ENCODE measurements at places on chromosomes 12 and 14.

DNA sequence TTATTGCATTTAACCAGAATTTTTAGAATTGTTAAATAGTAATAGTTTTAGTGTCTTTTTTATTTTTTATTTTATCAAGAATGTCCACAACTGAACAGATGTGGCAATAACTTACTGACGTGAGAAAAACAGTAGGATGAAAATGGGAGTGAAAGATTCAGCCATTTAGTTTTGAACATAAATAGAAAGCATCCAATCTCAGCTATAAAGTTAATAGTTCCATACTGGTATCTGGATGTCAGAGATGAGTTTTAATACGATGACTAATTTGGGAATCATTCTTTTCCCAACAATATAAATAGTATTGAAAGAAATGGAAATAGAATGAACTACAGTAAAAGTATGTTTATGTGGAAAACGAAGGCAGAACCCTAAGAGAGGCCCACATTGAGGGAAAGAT lies 159.4 kb downstream of the EPS8 start:
- no peak for DNase-seq

DNA sequence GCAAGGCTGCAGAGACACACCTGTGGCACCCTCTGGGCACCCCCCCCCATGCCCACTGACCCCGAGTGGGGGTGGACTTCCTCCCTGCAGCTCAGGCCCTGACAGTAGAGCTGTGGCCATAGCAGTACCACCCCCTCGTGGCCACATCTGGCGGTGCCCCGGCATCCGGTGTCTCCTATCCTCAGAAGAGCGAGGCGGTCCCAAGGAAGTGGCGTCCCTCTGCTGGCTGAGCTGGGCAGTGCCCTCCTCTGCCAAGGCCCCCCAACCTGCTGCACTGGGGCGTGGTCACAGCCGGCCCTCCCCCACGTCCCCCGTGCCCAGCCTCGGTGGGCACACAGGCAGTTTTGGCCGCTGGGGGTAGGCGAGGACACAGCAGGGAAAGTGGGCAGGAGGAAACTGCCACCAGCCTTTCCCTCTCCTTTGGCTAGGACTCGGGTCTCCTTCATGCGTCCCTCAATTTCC lies 6.0 kb upstream of the SLC6A12 start:
- DNase-seq = peak; percentile 5

GRCh38 chr12:50647031-50647430 lies 116.9 kb upstream of the ATF1 start:
- no peak for DNase-seq

DNA sequence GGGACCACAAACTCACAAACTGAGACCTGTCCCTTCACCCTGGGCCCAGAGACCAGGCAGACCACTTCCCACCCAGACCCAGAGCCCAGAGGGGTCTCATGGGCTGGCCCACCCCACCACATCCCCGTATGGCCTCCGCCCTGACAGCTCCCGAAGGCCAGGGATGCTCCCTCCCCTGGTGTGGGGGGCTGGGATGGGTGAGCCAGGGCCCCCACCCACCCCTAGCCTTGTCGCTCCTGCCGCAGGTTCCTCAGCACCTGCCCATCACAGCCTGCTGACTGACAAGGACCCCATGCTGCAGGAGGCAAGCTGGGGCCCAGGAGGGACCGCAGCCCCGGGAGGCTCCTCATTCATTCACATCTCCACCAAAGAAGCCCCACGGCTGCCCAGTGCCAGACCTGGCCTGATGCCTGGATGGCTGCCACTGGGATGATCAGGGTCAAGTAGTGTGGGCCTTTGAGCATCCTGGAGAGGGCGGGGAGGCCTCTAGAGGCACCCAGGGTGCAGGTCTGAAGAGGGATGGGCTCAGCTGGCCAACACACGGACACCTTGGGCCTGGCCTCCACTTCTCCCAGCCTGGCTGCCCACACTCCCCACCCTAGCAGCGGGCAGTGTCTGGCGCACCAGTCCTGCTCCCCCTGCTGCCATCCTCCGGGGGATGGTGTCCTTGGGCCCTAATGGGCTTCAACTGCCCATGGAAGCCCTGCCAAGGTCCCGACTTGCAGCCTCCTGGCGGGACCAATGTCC lies 24.7 kb upstream of the GPR132 start:
- no peak for DNase-seq

DNA sequence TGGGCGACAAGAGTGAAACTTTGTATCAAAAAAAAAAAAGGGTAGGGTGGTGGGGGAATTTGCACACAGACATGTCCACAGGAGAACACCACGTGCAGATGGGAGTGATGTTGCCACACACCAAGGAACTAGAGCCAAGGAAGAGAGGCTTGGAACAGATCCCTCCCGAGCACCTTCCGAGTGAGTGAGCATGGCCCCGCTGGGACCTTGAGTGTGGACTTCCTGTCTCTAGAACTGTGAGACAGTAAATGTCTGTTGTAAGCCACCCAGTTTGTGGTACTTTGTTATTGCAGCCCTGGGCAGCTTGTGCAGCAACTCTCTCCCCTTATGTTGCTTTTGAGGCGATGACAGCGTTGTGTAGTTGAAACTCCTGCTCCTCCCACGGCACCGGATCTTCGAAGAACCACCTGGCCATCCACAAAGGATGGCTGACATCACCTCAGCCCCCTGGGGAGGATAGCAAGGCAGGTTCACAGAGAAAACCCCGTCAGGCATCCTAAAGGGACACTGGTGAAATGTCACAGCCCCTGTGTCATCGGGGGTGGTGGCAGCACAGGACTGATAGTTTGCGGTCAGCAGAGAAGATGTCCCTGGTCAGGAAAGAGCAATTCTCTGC lies 54.7 kb upstream of the PLEKHG3 start:
- DNase-seq = no peak

DNA sequence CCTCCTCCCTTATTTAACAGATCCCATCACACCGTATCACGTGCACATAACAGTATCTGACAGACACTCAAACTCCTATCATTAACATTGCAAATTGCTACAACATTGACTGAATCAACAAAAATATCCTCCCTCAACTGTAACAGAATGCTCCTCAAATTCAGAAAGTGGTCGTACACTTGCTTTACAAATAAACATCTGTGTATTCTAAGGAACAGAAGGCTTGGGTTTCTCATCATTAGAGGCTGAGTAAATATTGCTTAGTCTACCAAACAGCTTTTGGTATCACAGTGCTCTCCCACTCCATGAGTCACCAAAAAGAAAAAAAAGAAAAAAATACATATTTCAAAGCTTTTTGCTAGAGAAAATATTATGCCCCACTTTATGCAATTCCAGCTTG lies 23.9 kb downstream of the FERMT2 start:
- no peak for DNase-seq

DNA sequence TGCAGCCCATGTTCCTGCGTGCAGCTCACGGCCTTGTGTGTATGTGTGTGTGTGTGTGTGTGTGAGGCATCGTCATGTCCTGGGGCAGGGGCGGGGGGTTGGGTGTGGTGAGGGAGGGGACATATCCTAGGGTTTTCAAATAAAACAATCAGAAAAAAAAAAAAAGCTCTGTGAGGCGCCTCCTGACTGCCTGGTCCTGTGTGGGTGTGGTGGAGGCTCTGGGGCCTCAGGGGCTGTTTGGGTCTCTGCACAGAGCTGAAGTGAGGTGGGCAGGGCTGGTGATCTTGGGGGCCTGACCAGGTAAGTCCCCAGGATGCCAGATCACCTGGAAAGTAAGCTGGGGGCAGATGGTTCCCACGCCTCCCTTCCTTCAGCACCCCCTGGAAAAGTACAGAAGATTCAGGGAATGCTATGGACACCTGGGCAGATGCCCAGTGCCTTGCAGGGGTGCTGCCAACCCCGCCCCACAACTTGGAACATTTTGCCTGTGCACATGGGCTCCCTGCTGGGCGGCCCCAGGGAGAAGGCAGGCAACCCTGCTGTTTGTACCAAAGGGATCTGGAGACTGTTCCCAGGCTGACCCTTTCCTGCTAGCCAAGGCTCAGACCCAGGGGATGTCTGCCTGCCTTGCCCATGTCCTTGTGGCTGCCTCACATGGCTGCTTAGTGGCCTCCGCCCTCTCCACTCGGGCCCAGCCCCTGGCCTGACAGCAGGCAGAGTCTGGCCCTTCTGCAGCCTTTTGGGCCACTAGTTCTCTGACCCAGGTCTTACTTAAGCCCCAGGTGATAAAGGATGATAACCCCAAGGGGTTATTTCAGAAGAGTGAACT lies 28.8 kb downstream of the CLSTN3 start:
- DNase-seq = no peak

DNA sequence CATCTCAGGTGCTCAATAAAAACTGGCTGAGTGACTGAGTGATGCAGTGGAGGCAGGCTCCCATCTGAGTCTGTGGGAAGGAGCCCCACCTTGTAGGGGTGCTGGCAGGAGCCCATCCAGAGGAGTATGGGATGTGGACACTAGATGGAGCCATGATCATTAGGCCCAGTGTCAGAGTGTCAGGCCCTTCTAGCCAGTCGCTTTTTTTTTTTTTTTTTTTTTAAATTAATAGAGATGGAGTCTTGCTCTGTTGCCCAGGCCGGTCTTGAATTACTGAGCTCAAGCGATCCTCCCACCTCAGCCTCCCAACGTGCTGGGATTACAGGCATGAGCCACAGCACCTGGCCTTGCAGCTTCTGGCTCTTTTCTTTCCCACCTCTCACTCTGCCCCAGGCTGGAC lies 11.5 kb downstream of the RITA1 start:
- no peak for DNase-seq

- DNase-seq = no peak
Measured at GRCh38 chr14:97912217-97912616, 1115.0 kb downstream of the VRK1 start.

DNA sequence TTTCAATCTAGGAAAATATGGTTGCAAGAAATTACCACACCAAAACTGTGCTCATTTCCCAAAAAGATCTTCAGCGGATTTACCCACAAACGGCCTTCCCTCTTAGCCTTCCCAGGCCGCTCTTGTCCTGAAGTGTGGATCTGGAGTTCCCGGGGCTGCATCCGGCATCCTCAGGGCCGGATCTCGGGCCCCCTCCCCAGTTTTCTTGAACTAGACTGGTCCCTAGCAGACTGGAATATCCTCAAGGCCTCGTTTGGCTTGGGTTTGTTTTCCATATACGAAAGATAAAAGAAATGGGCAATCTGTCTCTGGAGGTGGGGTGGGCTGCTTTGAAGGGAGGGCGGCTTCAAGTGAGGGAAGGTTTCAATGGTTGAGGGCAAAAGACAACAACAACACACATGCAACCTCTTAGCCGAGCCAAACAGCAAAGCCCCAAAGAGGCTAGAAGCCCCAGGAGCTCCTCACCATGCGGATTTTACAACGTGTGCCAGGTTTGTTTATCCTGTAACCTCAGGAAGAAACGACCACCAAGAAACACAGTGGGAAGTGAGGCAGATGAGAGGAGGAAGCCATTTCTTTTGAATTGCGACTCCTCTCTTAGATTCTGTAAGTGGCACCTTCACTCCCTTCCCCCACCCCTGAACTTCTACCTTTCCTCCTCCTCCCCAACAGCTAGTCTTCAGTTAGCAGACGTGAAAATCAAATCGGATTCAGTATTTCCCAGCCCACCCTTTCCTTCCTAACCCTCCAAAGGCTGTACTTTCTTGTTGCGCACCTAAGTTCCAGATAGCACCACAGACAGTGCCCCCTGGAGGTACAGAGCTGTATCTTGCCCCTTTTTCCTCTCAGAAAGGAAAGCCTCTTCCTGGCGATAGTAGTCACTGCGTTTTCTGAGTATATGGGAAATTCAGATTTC lies 2.6 kb downstream of the MYF6 start:
- DNase-seq = no peak

DNA sequence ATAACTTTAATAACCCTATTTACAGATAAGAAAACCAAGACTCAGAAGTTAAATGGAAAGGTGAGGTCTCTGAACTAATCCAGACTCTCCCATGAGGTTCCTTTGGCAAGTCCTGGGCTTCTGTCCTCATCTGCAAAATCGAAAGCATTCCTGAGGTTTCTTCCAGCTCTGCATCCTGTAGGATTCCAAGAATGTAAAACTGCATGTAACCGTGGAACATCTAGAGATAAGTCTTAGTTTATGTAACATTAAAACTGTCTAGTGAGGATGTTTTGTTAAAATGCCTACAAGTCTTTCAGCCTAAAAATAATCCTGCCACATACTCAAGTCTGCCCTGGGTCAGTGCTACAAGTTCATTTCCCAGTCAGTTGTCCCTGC lies 7.3 kb upstream of the ITFG2 start:
- DNase-seq = no peak

DNA sequence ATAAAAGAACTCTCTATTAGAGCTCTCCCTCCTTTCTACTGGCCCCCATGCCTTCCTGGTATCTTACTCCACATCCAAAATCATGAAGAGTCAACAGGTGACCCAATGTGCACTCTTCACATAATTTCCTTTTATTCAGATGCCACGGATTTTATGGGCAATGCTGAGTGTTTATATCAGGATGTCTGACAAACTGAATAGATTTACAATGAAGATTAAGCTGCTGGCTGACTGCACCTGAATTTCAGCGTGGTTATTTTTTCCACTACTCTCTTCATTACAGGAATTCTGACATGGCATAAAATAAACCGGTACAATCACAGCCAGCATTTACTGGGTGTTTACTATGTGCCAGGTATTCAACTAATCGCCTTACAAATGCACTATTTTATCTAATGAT lies 29.4 kb upstream of the CERS5 start:
- DNase-seq = no peak

GRCh38 chr12:119910586-119910985 lies 33.5 kb upstream of the CIT start:
- DNase-seq = no peak

DNA sequence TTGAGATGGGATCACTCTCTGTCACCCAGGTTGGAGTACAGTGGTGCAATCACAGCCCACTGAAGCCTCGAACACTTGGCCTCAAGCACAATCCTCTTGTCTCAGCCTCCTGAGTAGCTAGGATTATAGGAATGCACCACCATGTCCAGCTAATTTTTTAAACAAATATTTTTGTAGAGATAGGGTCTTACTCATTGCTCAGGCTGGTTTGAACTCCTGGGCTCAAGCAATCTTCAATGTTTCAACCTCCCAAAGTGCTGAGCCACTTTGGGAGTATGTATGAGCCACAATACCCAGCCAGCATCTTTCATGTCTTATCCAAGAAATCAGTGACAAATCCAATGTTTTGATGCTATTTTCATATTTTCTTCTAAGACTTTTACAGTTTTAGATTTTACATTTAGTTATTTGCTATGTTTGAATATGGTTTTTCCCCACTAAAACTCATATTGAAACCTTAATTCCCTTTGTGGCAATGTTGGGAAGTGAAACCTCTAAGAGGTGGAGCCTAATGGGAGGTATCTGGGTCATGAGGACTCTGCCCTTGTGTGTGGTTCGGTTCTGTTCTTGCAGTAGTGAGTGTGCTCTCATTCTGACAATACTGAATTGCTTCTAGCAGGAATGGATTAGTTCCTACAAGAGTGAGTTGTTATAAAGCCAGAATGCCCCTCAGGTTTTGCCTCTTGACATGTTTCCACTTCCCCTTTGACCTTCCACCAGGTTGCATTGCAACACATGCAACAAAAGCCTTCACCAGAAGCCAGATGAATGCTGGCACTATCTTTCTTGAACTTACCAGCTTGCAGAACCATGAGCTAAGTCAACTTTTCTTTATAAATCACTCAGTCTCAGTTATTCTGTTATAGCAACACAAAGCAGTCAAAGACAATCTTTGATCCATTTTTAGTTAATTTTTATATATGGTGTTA lies 80.8 kb upstream of the AMIGO2 start:
- no peak for DNase-seq

DNA sequence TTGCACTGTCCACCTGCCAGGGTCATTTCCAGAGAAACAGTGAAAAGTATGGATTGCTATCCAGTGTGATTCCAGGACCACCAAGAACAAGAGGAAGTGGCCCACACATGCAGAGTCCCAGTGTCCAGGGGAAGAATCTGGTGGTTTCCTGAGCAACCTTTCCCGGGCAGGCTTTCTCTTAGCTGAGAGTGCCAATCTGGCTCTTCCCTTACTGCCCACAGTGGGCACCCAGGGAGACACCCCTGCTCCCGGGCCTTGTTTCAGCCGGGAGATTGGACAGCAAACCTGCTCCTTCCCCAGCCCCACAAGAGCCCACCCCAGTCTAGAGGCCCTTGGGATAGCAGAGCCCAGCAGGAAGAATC lies 62.1 kb downstream of the VWF start:
- DNase-seq = no peak

Data from activated T-helper 9 cell treated with anti-CD3 and anti-CD28 coated beads, Interleukin-2, amount 50 U/mL, for 16 hours (primary cell).